ENCODE measurements at places on chromosomes 4 and X.

- H3K27me3 ChIP-seq, result no peaks in the 10 kb centered on the region
- H3K36me3 ChIP-seq, result no peaks in the 10 kb centered on the region
- peak; percentile 36 for DNase-seq
- H3K4me1 ChIP-seq, result peaks cover 39% of the 10 kb centered on the region
These were observed 72.9 kb upstream of the STIM2 start for GRCh38 chr4:26787461-26788340.

GRCh38 chr4:3041192-3042142 is 32.9 kb downstream of the HTT-AS start:
- DNase-seq, result peak; percentile 65
- peak overlapping the region; percentile 88 for H3K27ac ChIP-seq
- peaks cover 47% of the 10 kb centered on the region for H3K4me1 ChIP-seq
- no peaks in the 10 kb centered on the region for H3K27me3 ChIP-seq

DNA sequence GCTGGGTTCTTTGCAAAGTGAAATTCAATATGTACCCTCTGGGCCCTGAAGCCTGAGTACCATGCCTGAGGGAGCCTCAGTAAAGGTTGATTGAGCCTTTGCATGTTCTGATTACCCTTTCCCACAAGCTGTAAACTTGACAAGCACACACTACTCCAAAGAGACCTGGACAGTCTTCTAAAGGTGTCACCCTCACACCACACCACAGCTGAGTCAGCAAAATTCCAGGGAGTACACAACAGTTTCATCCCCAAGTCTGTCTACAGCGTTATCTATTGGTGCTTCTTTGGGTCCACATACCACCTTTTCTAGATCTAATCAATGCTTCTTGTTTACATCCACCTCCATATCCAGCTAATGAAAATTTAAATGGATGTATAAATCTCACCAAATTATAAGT is 180.8 kb downstream of the AMELX start:
- H3K27me3 ChIP-seq, result no peaks in the 10 kb centered on the region
- no peak for DNase-seq
- H3K4me3 ChIP-seq, result no peak overlapping the region

- no peak overlapping the region for H3K4me3 ChIP-seq
- H3K27me3 ChIP-seq, result no peaks in the 10 kb centered on the region
- no peak overlapping the region for H3K27ac ChIP-seq
- DNase-seq, result no peak
These were observed 41.0 kb upstream of the SH3RF1 start for GRCh38 chr4:169311643-169312365.

DNA sequence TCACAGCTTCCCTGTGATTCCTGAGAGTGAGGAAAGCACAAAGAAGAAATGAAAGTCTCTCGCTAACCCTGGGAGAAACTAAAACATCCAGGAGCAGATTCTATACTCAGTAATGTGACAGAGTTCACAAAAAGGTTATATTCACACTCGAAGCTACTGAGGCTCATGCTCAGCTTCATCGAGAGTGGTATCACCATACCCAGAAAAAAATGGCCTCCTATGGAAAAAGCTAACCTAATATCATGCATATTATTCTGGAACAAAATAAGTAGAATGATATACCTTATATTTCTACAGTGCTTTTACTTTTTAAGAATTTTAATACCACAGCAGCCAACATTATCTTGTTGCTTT is 13.5 kb upstream of the CDKN2AIP start:
- DNase-seq, result no peak
- H3K4me3 ChIP-seq, result no peak overlapping the region
- no peaks in the 10 kb centered on the region for H3K36me3 ChIP-seq
- H3K27me3 ChIP-seq, result no peaks in the 10 kb centered on the region
- no peaks in the 10 kb centered on the region for H3K4me1 ChIP-seq

DNA sequence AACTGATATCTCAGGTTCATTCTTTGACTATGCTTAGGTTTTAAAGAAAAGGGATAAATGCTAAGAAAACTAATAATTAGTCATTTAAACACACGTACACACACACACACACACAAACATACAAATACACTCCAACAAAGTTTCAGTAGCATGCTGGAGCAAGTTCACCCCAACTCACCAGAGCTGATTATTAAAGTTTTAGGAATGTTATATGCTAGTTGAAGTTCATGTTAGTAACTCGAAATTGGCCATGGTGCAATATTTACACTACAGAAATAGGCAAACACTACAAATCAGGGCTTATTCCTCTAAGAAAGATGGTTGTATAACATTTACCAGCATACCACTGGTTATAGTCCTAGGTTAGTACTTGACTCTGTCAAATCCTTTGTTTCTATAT is 384.0 kb upstream of the DIPK2B start:
- DNase-seq, result no peak
- H3K4me1 ChIP-seq, result no peaks in the 10 kb centered on the region
- no peak overlapping the region for H3K4me3 ChIP-seq
- H3K27ac ChIP-seq, result no peak overlapping the region

- H3K36me3 ChIP-seq, result no peaks in the 10 kb centered on the region
- no peak for DNase-seq
- H3K4me3 ChIP-seq, result no peak overlapping the region
These were observed 104.1 kb upstream of the BMP3 start for GRCh38 chr4:80926446-80926845.

DNA sequence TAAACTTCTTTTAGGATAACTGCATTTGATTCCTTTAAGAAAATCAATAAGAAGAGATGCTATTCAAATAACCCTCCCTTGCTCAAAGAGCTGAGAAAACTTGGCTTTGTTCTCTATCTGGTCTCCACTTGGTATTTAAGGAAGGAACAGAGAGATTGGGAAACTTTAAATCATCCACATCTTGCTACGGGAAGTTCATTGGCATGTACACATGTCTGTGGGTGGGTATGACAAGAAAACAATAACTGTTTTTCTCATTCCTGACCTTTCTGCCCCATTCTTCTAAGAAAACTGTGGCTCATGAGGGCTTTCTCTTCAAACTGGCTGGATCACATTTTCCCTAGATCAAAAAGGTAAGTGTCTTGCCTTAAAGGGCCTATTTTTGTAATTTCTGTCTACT is 6.0 kb downstream of the SEL1L3 start:
- no peak for DNase-seq
- H3K4me1 ChIP-seq, result peaks cover 36% of the 10 kb centered on the region
- H3K27ac ChIP-seq, result no peak overlapping the region
- no peak overlapping the region for H3K4me3 ChIP-seq
- no peaks in the 10 kb centered on the region for H3K27me3 ChIP-seq

- H3K4me1 ChIP-seq, result peaks cover 5% of the 10 kb centered on the region
- DNase-seq, result no peak
- peaks cover 15% of the 10 kb centered on the region for H3K27me3 ChIP-seq
- H3K36me3 ChIP-seq, result no peaks in the 10 kb centered on the region
- no peak overlapping the region for H3K27ac ChIP-seq
- H3K4me3 ChIP-seq, result no peak overlapping the region
These were observed 63.7 kb downstream of the HS3ST1 start for GRCh38 chr4:11365039-11365438.

DNA sequence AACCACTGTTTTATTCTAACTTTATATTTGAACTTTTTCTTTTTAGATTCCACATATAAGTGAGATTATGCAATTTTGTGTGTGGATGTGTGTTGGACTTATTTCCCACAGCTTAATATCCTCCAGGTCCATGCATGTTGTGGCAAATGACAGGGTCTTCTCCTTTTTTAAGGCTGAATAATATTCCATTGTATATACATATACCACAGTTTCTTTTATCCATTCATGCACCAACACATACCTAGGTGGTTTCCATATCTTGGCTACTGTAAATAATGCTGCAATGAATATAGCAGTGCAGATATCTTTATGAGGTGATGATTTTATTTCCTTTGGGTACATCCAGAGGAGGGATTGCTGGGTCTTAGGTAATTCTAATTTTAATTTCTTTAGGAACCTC is 69.0 kb downstream of the SNCA start:
- DNase-seq, result no peak
- no peak overlapping the region for H3K27ac ChIP-seq
- H3K36me3 ChIP-seq, result no peaks in the 10 kb centered on the region
- H3K4me1 ChIP-seq, result no peaks in the 10 kb centered on the region

DNA sequence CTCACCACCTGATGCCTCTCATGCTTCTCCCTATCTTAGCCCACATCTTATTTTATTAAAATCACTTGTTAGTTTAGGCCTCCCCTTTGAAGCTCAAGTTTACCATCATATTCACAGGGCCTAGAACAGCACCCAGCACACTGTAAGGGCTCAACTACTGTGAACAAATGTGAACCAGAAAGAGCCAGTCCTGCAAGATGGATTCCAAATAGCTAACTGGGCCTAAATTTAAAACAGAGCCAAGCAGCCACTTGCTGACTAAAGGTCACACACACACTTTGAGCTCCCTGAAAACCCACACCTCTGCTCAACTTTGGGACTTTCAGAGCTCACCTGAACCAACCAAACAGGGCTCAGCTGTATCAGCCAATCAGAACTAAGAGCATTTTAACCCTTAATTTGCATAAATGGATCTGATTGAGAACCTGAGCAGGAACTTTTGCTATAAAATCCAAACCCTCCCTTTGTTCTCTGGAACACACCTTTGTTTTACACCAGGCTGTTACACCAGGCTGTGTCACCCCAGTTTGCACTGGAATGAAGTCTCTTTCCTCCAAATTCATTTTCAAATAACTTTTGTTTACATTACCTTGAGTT is 62.1 kb upstream of the EXOC1L start:
- DNase-seq, result no peak
- peaks cover 8% of the 10 kb centered on the region for H3K4me1 ChIP-seq
- H3K27me3 ChIP-seq, result no peaks in the 10 kb centered on the region
- no peak overlapping the region for H3K4me3 ChIP-seq

GRCh38 chr4:38684271-38684670 is 20.3 kb downstream of the KLF3 start:
- H3K27ac ChIP-seq, result no peak overlapping the region
- no peak overlapping the region for H3K4me3 ChIP-seq
- no peak for DNase-seq
- no peaks in the 10 kb centered on the region for H3K27me3 ChIP-seq
